Dermis microvascular lymphatic vessel endothelial cell (primary cell): ENCODE measurements at places on chromosomes 2 and 18.

DNA sequence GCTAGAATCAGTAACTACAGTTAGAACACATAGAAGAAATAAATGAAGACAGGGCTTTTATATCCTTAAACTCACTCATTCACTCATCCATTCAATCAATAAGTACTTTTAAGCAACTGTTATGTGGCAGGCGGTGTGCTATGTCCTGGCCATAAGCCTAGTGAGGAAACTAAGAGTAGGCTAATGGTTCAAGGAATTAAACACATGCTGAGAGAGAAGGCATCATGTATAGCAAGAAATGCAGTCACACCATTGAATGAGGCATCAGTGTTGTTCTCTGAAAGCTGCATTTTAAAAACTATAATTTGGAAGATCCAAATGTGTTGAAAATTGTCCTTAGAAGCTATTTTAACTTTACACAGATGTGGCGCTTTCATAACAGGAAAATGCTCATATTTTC is 86.5 kb upstream of the DTNA start:
- DNase-seq = no peak

- DNase-seq = no peak
Observed at GRCh38 chr2:71826299-71826698, 321.4 kb downstream of the CYP26B1 start.

DNA sequence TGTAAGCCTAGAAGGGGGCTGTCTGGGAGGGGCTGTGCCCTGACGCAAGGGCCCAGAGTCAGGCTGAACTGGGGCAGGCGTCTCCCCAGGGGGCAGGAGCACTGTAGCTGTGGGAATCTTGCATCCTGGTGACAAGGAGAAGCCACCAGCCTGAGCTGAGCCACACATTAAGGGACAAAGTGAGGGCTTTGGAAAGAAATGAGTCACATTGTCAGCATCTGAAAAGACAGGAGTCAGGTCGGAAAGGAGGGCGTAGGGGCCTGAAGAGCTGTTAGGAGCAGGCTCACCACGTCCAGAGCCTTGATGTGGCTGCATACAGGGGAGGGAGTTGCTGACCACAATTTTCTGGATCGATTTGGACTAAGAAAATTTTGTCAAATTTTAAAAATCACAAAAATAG is 298.6 kb downstream of the CYP26B1 start:
- DNase-seq = no peak

DNA sequence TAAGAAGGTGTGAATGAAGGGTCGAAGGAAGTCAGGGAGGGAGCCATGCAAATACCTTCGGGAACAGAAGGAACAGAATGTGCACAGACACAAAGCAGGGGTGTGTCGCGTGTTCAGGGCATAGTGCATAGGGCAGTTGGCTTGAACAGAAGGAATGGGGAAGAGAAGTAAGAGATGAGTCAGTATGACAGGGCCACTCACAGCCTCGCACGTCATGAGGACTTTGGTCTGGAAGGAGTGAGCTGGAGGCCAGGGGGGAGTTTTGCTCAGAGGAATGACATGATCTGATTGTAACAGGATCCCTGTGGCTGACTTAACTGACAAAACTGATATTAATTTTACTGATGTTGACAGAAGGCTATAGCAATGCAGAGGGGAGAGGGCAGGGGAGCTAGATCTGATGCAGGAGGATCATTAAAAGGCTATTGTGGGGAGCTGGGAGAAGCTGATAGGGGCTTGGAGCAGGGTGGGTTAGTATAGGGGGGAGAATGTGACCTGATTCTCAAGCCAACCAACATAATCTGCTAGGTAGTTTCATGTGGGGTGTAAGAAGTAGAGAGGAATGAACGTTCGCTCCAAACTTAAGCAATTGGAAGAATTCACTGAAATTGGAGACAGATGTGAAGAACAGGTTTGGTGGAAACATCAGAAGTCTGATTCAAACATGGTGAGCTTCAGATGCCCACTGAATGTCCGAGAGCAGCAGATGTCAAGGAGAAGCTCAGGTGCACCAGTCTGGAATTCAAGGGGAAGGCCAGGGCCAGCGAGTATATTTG is 60.4 kb upstream of the COPS8 start:
- DNase-seq = peak; percentile 10

DNA sequence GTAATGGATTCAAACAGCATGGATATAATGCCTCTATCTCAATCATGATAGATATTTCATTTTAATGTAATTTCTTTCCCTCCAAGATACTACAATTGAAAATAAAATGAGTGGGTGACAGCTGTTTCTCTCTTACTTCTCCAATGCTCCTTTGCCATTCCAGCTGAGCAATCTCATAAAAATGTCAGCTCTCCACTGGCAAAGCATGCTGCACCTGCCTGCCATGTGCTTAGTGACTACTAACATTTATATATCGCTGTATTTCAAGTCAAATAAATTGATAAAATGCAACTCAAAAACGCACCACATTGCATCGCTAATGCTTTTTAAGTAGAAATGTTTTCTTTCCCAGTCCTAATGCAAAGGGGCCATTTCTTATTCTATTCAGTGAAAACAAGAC is 1093.9 kb downstream of the CBLN2 start:
- DNase-seq = no peak

DNA sequence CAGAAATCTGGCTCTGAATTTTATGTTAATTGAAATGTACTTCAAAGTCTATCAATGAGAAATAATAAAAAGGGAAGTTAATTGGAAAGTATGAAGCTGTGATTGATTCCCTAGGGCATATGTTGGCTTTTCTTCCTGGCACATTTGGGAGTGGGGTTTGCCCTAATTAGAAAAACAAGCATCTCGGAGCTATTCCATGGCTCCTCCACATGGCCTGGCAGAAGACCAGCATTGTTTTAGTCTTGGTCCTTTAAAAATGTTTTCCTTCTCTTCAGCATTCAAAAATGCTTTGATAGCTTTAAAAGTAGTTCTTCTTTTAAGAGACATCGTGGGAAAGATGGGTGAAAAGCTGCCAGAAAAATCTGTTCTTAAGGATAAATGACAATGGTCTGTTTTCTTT is 445.5 kb upstream of the PKDCC start:
- no peak for DNase-seq

DNA sequence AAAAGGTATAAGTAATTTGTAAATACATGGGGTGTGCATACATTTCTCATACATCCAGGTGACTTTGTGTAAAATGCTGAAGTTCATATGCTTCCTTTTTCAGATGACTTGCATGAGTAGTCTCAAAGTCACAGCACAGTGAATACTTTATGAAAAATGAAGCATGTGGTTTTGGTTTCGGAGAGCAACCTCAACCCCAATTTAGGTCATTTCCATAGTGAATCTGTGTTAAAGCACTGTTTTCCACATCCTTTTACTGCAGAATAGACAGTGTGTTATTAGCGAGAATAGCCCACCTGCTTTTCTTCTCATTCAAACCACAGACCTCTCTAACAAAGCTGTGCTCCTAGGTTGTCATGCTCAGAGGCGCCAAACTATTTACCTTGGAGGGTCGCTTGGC is 204.4 kb upstream of the RASGRP3 start:
- DNase-seq = no peak

- peak; percentile 28 for DNase-seq
Observed at GRCh38 chr2:20507166-20507692, 60.4 kb downstream of the RHOB start.

DNA sequence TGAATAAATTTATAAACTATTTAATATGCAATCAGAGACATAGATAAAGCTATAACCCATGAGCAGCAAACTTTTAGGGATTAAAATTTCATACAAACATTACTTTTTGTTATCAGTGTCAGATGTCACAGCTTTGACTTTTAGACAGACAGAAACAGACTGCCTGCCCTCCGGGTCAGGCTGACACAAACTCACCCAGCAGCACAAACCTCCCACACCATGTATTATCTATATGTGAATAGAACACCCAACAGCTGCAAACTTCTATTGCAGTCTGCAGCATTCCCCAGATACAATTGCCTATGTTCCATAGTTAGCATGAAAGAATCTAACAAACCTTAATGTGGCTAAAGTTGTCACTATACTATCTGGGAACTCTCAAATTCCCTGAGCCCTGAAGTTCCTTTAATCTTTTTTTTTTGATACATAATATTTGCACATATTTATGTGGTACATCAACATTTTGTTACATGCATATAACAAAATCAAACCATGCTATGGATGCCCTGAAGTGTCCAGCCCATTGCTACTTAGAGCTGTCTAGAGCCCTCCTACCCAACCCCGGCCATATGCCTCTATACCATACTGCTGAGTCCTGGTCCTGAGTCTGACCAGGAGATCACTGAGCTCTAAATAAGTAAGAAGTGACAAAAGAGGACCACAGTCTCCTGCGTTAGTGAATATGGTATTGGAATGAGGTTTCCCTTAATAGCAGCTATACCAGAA is 214.4 kb downstream of the ZNF385B start:
- no peak for DNase-seq
